Thyroid gland (tissue), 4 donors: ENCODE measurements at places on chromosomes 3 and 15.
A peak's percentile ranks its signal among the peaks of the same experiment; 100 is the strongest.

GRCh38 chr3:47910777-47911440, 105.3 kb downstream of the MAP4 start:
- no peak for DNase-seq

DNA sequence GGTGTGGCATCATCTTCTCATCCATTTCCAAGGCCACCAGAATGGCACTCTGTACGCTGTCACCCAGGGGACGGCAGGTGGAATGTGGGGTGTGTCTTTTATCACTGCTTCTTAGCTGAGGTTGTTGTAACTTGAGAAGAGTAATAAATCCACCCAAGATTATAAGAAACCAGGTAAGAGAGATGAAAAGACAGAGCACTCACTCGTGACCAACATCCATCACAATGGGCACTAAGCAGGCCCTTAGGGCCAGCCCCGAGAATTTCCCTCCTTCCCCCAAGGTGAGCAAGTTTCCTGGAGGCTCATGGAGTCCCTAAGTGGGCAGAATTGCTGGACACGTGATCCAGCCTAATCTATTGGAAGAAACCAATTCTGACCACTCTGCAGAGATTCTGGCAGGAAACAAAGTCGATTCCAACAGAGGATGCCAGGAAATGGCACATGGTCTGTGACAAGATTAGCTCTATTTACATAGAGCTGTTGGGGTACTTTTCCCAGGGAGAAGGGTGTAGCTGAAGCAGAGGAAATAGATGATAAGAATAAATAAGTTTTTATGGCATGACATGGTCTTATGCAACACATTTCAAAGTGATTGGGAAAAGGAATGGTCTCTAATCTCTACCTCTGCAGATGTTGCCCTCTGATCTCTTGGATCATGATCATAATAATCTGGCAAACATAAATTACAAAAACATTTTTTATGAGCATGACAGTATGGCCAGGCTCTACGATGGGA, 22.5 kb downstream of the SLC6A20 start:
- DNase-seq, result no peak

DNA sequence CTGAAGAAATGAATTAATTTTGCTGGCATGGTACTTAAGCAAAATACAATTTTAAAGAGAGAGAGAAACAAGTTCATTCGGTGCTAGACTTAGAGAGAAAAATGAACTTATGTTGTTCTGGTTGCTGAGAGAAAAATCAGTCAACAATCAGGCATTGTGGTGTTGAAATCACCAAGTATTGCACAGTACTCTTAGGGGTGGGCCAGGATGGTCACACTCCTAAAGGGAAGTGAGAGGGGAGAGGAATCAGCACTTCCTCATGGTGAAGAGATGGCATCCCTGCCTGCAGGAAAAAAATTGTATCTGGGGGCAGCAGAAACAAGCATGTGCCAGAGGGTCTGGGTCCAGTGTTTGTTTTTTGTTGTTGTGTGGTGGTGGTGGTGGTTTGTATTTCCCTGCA, 7.0 kb upstream of the DMXL2 start:
- no peak for DNase-seq

GRCh38 chr3:78003090-78003489, 963.2 kb downstream of the ROBO2 start:
- DNase-seq, result no peak

GRCh38 chr3:187714404-187714979, 12.1 kb upstream of the RTP2 start:
- peak; percentile 76 for DNase-seq

DNA sequence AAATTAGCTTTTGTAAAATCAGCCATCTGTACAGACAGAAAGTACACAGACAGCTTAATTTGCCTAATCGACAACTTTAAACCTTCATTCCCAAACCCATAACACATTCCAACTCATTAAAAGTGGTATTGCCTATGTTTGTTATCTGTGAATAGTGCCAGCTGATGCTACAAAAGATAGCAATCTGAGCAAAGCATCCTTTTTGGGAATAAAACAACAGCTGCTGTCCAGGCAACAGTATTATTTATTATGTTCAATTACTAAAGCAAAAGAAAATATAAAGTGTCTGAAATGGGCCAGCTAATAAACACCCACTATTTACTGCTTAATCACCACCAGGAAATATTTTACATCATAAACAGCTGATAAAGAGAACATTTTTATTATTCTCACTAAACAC, 134.8 kb upstream of the ABI3BP start:
- no peak for DNase-seq

DNA sequence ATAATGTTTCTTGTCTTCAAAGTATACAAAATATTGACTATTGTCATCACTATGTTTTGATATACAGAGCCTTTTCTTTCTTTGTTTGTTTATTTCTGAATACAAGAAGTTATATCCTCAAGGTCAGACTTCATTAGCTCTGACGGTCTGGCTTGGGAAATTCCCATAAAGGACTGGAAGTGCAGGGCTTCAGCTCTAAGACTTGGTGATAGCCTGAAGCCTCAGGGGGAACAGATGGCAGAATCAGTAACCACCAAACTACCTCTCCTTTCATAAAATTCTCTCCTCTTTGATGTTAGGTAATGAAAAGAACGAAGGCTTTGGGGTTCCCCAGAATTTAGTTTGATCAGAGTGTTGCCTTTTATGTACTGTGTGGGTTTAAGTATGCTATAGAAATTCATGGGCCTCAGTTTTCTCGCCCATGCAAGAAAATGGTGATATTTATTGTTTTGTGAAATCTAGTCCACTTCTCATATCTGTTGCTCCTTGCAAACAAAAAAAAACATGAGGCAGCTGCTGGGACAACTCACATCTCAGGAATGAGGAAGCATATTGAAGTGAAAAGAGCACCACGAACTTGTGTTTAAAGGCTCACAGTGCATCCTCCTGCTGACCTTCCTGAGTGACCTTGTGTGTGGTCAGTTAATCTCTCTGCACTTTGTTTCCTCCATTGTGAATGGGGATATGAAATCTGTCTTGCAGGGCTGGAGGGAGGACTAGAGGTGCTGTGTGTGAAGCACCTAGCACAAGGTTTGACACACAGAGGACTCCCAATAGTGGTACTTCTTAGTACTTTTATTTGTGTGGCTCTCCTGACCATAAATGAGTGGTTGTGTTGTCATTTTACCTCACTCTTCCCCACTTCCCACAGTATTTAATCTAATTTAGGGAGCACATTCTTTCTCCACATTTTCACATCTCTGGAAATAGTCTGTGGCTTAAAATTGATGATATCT, 569.8 kb upstream of the IL12A start:
- no peak for DNase-seq

GRCh38 chr15:83077491-83078230, 10.6 kb upstream of the BTBD1 start:
- no peak for DNase-seq

GRCh38 chr3:14728113-14728512, 53.2 kb downstream of the C3orf20 start:
- DNase-seq, result no peak

DNA sequence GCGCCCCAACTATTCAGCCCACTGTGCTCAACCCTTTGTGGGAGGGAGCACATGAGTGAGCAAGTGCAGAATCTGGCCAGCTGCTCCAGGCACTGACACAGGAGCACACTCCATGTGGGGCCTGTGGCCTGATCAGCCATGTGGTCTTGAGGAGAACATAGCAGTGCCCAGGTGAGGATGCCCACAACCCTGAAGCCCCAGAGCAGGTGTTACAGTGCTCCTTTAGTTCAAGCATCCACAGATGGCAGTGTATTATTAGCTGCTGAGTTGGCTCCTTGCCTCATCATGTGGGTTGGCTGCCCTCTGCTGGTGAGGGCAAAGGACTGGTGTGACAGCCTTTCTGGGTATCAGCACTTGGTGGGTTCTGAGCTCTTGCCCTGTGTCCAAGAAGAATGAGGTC, 1588.2 kb downstream of the SI start:
- DNase-seq, result no peak

DNA sequence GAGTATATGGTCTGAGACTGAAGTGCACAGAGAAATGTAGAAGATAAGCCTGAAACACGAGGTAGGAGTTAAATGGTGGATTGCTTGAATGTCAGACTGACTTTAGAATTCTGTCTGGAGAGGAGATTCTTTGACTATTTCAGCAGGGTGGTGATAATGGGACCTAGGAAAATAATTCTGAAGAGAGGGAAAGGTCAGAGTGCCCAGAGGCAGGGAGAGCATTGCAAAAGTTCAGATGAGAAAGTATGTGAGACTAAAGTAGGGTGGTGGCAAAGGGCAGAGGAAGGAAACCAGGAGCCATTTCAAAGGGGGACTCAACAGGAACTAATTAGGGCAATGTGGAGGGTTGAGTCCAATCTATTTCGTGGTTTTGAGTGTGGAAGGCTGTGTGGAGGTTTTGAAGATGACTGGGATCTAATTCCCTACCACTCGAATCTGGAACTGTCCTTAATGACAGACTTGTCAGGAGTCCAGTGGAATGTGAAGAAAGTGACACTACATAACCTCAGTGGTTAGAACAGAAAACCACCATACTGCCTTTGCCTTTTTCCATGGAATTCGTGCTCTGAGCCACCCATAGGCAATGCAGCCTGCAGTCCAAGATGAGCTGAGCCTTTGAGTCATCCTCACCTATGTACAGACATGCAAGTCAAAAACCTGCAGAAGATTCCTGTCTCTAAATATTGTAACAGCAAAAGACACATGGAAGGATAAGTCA, 16.1 kb downstream of the CPOX start:
- DNase-seq, result no peak

DNA sequence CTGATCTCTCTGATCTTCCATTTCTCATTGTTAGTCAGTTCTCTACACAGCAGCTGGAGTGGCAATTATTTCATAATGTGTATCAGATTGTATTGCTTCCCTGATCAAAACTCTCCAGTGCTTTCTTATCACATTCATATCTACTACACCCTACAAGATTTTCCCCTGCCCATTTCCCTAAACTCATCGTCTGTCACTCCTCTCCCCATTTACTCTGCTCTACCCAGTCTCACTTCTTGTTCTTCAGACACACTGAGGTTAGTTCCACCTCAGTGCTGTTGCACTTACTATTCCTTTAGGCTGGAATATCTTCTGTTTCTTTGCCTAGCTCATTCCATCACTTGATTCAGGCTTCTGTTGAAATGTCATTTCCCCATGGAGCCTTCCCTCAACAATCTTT, 197.1 kb downstream of the SATB1 start:
- no peak for DNase-seq

DNA sequence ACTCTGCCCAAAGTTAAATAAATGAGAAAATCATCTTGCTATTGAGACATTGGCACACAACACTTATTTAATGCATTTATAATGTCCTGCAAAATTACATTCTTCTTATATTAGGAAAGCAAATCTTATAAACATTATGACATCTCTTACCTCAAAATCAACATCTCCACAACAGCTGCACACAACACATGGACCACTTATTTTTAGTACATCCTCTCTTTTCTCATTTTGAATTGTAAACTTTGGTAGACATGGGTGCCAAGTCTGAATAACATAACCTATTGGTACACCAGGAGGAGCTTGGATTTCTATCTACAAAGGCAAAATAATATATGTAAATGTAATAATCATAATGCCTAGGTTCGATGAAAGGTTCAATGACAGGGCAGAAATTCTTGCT, 23.0 kb downstream of the PLSCR1 start:
- DNase-seq, result no peak

GRCh38 chr3:1892459-1892858, 206.2 kb upstream of the CNTN4 start:
- no peak for DNase-seq

DNA sequence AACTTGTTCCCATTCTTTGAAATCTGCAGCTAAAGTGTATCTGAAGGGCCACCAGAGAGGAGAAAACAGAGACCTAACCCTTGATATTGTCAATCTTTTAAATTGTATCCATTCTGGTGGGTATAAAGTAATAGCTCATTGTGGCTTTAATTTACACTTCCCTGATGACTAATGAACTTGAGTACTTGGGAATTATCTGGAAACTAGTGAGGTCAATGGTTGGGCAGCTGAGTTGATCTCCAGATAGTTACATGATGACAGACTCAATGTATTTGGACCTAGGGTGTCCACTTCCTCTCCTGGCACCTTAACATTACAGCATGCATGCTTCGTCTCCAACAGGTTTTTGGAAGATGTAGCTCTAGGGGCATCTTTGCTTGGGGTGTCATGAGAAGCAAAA, 195.2 kb downstream of the PDCD6IP start:
- DNase-seq, result no peak

DNA sequence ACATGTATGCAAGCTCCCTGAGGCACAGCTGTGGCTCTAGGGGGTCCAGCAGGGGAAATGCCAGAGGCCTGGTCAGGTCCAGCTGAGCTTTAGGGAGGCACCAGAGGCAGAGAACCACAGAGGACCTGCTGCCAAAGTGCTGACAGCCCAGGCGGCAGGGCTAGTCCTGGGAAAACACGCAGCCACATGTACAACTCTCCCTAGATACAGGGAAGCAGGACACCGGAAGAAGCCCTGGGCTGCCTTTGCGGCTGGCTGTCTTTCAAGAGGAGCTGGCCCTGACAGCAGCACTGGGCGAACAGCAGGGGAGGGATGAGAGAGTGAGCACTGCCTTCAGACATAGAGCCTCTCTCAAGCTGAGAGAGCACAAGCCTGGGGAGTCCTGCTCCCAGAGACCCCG, 40.7 kb downstream of the RFT1 start:
- no peak for DNase-seq

GRCh38 chr3:157390713-157391515, 45.7 kb upstream of the PTX3 start:
- DNase-seq, result no peak

GRCh38 chr3:147881933-147882332, 472.8 kb downstream of the ZIC1 start:
- DNase-seq, result no peak
